Stimulated activated CD4-positive, alpha-beta T cell treated with anti-CD3 and anti-CD28 coated beads, Interleukin-1b, Interleukin-23, amount 100 ng/mL, for 4 hours (primary cell): ENCODE measurements at places on chromosomes 3 and 15.

GRCh38 chr15:39907216-39907615 lies 12.8 kb downstream of the GPR176 start:
- no peak for DNase-seq

GRCh38 chr15:53566912-53567311 lies 192.6 kb downstream of the WDR72 start:
- no peak for DNase-seq

DNA sequence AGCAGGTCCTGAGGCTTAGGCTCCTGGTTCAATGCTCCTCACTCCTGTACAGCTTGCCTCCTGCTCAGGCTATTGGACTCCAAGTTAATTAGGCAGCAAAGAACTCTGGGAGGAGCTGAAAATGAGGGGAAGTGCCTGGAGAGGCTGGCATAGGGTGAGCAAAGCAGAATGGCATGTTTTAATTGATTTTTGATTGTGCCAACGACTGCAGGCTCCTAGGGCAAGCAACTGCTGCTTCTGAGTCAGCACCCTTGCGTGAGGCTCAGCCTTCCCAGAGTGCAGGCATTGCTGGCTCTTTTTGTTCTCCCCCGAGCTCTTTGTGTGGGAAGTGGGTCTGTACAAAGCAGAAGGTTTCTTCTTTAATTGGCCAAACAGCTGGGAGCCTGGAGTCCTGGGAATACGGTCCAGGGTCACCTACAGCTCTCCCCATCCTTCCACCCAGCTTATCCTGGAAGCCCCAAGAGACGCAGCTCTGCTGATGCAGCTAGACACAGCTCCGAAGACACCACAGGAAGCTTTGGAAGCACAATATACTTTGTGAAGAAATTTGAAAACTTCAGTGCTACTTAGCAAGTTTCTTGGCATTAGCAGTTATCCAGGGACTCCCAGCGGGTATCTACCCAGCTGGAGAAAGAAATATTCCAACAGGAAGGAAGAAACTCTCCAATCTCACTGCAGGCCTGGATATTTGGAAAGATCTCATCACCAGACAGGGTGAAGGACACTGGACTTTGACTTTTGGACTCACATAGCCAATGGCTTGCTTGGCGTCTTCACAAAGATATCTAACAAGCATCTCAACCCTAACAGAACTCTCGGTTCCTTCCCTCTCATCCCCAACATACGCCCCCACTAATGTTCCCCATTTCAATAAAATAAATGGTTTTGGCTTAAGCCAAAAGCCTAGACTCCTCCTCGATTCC lies 76.8 kb downstream of the BDH1 start:
- DNase-seq = no peak

- no peak for DNase-seq
Observed at GRCh38 chr3:64619216-64619615, 68.6 kb downstream of the ADAMTS9 start.

GRCh38 chr3:39361252-39361927 lies 21.8 kb upstream of the SLC25A38 start:
- DNase-seq = no peak

- DNase-seq = no peak
Observed at GRCh38 chr3:33807191-33807590, 8.8 kb downstream of the PDCD6IP start.

DNA sequence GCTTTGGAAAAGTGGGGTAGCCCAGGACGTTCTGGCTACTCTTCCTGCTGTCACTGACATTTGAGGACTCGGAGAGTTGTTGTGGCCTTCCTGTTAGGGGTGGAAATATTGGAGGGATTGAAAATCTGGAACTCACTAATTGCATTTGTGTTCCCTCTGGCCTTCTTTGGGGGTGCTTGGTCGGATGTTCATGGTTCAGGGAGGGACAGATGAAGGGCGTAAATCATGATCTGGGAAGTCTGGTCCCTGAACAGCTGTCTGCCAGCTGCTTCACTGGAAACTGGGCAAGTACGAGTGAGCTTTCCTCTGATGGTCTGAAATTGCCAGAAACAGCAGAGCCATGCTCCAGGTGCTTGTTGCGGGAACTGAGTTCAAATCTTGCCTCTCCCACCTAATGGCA lies 327.8 kb upstream of the C2CD4B start:
- DNase-seq = no peak

DNA sequence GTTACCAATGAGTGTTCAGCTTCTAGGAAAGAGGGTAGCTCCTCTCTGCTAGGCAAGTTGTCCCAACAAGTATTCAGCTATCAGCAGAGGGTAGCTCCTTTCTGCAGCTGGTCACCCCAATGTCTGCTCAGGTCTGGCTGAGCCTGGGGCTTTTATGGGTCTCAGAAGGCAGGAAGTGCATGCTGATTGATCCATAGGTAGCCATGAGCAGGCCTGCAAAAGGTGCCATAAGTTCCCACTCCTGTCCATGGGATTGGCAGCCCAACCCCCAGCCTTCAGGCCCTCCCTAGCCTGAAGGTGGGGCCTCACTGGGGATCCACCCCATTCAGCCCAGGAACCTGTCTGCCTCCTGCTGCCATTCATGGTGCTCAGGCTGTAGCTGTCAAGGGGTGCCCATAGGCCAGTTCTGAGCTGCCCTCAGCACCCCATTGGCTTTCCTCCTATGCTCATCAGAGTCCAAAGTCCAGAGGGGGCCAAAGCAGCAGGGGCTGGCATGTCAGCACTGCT lies 34.6 kb upstream of the DNAJC13 start:
- no peak for DNase-seq

- DNase-seq = no peak
Observed at GRCh38 chr3:181879926-181880325, 168.2 kb downstream of the SOX2 start.

GRCh38 chr3:111936191-111936841 lies 42.5 kb upstream of the ABHD10 start:
- DNase-seq = no peak

- no peak for DNase-seq
Observed at GRCh38 chr3:49013113-49013737, 5.2 kb downstream of the DALRD3 start.

DNA sequence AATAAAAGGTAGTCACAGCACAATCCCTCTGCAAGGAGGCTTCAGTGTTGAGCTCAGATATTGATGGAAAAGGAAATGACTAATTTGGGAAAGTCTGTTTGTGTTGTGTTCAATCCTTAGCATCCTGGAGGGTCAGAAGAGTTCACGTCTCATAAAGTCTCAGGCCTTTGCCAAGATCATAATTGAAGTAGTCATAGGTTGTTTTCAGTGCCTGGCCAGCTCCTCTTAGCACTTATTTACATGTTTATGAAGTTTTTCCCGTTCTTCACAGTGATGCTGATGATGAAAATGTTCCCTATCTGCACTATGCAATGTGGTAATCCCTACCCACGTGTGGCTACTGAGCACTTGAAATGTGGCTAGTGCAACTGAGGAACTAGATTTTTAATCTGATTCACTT lies 61.6 kb upstream of the TGFBR2 start:
- no peak for DNase-seq

- no peak for DNase-seq
Observed at GRCh38 chr3:101802179-101802578, 23.2 kb downstream of the NXPE3 start.

GRCh38 chr3:161069511-161070251 lies 35.5 kb downstream of the B3GALNT1 start:
- DNase-seq = no peak

DNA sequence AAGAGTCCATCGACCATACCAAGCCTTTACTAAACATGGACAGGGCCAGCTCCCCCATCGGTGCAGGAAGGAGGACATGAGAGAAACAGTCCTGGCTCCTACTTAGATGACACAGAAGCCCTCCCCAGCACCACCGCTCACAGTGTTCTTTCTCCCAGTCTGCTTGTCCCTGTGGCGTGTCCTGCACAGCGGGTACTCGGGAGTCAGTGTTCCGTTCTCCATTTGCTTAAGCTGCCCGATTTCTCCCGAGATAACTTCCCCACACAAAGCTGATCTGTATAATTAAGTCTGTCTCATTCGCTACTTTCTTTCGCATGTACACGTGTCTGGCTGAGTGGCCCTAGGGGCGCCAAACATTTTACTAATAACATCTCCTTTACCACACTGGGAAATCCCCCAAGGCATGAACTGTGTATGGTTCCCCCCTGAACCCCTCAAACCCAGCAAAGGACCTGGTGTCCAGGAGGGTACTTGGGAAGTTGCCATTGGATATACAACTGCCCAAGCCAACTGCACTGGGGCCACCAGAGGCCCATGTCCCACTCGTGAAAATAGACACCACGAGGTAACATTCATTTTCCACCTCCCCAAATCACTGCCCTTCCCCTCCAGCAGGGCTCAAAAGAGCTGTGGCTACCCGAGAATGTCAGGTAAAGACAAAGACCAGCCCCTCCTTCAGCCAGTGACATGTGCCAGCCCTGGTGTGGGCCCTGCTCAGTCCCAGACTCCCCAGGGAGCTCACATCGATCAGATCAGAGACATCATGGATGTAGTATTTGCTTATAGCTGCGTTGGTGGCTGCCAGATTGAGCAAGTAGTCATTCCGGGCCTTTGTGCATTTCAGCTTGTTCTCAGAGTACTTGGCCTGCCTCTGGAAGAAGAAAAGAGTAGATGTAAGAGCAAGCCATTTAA lies 96.5 kb upstream of the RAD18 start:
- DNase-seq = no peak

DNA sequence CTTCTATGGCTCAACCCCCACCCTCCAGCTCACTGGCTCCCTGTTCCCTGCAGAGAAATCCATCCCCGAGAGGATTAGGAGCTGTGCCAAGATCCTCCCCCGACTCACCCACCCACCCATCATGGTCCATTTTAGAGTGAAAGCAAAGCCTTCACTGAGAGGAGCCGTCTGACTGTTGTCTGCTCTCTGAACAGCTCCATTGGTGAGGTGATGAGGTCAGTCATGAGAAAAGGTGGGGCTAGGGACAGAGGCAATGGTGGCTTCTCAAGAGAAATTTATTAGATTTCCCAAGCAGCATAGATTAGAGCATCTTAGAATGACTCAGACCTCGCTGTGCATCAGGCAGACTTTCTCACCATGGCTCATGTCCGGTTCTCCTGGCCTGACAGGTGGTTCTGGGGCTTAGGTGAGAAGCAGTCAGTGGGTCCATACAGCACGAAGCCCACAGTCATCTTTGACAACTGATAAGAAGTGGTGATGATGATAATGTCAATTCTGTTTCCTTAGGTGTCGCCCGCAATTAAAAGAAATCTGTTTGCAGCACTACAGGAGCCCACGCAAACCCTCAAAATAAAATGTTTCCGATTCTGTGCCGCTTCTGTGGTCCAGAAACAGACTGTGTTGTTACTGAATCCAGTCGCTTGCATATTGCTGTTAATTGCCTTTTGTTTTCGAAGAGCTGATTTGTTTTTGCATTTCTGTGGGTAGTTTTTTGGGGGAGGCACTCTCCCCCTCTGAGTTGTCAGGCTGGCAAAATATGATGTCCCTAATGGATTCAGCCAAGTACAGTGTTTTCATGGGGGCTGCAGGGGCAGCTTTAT lies 24.8 kb upstream of the RHO start:
- DNase-seq = no peak

- DNase-seq = no peak
Observed at GRCh38 chr15:63072023-63072650, 29.6 kb downstream of the TPM1 start.

GRCh38 chr15:66692808-66693596 lies 9.0 kb upstream of the SMAD6 start:
- no peak for DNase-seq

DNA sequence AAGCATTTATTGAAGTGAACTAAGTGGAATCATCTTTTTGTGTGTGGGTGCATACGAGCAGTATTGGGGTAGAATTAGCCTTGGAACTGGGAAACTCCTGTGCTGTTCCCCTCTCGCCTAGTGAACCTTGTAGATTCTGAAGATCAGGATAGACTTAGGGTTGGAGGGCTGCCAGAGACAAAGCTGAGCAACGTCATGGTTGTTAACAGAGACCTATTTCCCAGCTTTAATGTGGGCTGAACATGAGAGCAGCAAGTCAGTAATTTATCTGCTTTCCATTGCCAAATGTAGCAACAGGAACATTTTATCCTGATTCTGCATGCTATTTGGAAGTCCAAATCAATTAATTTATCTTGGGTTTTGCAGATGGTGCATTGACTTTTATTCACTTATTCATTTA lies 246.6 kb downstream of the IL20RB start:
- DNase-seq = no peak

- no peak for DNase-seq
Observed at GRCh38 chr15:40483919-40484318, 13.1 kb downstream of the CHST14 start.

DNA sequence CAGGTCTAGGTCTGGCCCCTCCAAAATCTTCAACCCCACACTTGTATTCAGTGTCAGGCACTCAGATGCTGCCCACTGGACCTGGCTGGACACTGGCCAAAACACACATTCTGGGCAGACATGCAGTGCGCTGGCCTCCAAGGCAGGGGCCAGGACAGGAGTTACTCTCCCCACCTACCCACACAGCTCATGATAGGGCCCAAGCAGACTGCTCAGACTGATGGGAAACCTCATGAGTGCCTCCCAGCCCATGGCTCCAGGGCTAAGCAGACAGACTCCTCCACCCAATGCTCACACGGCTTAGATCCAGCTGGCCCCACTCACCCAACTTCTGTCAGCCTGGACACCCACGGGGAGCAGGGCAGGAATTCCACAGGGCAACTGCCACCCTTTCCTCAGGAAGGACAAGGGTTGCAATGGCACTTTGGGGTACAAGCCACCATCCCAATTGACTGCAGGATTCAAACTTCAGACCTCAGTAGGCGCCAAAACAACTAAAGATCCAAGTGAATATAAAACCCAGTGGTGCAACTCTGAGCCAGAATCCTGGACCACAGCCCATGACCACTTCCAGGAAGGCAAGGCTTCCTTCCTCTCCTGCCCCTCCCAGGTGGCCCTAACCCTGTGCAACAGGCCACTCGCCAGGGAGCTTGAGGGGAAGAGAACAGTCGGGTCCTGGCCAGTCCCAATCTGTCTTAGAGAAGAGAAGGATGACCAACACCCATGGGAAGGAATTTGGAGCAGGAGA lies 1.4 kb downstream of the LTF start:
- no peak for DNase-seq

DNA sequence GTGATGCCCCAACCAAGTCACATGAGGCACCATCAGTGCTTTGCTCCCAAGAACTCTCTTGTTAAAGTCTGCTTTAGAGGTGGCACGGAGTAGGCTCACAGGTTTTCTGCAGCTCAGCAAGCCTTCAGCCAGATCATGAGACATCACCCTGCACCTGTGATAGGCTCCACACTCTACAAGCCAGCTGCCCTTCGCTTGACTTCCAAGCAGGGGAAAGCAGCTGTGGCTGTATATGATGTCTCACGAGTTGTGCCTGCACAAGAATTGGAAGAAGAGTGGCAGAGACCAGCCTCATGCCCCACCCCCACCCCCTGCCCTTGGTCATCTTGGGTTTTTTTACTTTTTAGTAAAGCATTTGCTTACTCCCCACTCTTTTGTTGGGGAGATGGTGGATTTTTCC lies 22.5 kb downstream of the MRPS11 start:
- DNase-seq = no peak
